Stimulated activated naive CD4-positive, alpha-beta T cell treated with Interleukin-2 at 50 U/mL for 16 hours (primary cell): ENCODE measurements at places on chromosomes 4 and X.
A peak's percentile ranks its signal among the peaks of the same experiment; 100 is the strongest.

GRCh38 chr4:163161536-163162205 lies 5.0 kb downstream of the NAF1 start:
- DNase-seq = no peak

DNA sequence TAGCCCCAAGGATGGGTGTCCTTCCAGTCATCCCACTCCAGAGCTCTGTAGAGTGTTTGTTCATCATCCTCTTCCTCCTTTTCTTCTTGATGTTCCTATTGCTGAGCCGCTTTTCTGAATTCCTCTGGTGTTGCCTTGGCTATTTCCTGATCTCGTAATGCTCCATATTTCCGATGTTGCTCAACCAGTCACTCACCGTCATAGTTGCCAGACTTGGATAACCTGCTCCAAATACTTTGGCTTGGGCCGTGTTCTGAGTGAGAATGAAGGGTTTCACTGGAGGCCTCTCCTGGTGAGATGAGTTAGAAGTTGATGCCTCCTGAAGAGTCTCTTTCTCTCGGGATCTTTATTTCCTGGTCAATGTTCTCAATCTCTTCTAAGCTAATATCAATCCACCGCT lies 27.8 kb upstream of the HNRNPD start:
- no peak for DNase-seq

DNA sequence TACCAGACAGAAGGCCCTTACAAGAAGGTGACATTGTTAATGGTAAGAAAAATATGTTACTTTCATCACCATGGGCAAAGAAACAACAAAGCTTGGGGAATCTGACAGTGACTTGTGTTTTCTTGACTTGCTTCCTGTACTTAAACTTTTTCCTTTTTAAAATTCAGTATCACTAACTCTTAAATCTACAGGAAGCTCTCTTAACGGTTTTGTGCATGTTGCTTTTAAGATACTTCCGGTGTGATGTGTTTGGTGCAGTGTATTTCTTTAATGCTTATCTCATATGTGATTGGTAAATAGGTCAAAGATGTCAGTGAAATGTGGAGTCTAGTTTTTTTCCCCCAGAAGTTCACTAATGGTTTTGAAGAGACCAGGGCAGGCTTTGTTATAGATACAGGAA lies 45.2 kb downstream of the ADH5 start:
- no peak for DNase-seq

- DNase-seq = no peak
Measured at GRCh38 chr4:166012129-166013030, 139.3 kb downstream of the TLL1 start.

GRCh38 chrX:136598631-136599030 lies 49.3 kb upstream of the CD40LG start:
- DNase-seq = peak; percentile 35

DNA sequence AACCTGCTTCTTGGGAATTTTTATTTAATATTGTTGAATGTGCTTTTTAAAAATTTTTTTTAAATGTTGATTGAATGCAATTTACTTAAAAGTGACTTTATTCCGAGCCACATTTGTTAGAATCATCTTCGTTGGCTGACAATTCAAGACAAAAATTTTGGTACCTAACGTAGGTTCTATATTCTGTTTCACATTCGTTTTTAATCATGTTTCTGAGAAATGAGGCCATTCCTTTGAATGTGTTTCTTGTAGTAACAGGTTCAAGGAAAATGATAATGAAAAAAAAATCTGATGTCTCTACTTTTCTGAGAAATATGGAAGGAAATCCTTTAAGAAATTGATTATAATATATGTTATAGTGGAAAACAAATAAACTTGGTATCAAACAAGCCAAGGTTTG lies 92.3 kb upstream of the DCLK2 start:
- no peak for DNase-seq

- no peak for DNase-seq
Measured at GRCh38 chrX:1086444-1087409, 125.7 kb downstream of the CRLF2 start.

DNA sequence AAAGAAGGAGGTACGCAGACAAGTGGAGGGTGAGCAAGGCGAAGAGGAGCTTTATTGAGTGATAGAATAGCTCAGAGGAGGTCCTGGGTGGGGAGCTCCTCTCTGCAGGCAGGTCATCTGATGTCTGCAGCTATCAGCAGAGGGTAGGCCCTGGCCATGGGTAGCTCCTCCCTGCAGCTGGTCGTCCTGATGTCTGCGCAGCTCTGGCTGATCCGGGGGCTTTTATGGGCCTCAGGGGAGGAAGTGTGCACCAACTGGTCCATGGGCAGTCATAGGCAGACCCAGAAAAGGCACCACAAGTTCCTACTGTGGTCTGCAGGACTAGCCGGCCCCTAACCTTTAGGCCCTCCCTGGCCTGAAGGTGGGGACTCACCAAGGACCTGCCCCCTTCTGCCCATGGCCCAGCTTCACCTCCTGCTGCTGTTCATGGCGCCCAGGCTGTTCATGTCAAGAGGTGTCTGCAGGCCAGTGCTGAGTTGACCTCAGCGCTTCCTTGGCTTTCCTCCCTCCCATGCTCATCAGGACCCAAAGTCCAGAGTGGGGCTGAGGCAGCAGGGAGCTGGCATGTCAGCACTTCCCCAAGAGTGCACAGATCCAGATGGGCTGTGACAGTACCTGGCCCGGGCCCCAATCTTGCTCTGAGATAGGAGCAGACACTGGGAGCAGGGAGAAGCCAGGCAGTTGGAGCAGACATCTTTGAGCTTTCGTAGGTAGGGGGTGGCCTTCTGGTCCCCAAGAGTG lies 46.1 kb downstream of the ARAP2 start:
- no peak for DNase-seq

- DNase-seq = no peak
Measured at GRCh38 chrX:43592597-43592996, 63.5 kb upstream of the MAOA start.

DNA sequence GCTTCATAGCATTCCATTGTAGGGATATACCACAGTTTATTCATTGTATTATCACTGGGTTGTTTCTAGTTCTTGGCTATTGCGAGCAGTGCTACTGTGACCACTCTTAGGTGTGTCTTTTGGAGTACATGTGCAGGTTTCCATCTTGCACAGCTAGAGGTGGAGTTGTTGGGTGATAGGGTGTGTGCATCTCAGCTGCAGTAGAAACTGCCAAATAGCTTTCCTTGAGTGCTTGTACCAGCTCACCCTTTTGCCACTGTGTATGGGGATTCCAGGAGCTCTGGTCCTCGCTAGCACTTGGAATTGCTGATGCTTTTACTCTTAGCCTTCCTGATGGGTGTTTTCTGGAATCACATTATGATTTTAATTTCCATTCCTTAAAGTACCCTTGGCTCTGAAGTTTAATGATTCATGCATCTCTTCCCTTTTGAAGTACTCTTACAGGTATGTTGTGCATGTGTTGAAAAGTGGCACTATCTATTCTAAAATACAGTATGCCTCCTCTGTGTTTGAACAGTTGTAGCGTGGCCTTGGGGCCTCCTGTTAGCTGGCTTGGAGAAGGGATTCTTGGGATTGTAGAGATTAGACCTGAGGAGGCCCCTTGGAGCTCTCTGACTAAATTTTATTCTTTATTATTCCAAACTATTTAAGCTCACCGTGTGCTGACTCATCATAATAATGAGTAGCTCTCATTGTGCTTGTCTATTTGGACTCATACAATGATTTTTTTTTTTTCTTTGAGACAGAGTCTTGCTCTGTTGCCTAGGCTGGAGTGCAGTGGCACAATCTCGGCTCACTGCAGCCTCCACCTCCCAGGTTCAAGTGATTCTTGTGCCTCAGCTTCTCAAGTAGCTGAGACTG lies 38.4 kb downstream of the HTT start:
- no peak for DNase-seq

GRCh38 chr4:110449947-110450346 lies 26.0 kb upstream of the ENPEP start:
- no peak for DNase-seq

DNA sequence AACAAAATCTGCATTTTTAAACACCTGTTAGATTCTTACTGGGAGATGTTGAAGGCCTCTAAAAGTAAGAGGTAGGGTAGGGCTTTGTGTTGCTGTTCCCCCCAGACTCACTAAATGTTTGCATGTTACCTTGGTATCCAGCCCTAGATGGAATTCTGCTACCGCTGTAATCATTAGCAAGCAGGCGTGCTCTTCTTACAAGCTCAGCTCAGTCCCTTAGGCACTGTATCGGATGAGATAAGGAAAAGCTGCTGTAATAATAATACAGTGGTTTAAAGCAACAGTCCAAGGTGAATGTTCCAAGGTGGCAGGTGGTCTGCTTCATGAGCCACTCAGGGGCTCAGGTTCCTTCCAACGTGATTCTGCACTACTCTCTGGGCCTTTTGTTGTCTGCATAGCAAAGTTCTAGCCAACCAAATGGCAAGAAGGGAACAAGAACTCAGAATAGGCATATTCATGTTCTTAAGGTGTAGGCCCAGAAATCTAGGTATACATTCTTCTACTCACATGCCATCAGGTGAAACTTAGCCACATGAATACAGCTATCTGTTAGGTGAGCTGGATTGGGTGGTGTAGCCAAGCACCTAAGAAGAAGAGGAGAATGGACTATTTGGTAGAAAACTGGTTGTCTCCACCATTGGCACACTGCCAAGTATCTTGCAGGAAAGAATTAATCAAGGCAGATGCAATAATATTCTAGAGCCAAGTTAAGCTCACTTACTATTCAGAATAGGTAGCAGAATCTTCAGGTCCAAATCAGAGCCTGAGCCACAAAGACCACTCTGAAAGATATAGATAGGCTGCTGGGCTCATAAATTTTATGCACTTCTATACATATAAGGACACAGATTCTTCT lies 46.0 kb downstream of the COQ2 start:
- DNase-seq = no peak

DNA sequence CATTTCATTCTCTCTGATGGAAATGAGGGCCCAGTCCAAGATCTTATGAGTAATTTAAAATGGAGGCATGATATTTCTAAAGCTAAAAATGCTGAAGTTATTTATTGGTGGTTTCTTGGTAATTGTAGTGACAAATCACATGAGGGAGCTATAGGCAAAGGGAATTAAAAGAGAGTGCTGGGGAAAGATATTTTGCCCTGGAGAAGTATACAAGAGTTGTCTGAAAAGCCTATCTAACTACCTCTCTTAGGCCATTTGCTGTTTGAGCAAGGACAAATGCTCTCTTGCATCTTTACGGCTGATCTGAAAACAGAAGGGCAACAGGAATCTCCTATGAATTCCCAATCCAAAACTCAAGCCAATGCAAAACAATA lies 89.4 kb downstream of the FMR1NB start:
- no peak for DNase-seq

GRCh38 chr4:129335276-129335675 lies 239.3 kb downstream of the C4orf33 start:
- no peak for DNase-seq

GRCh38 chrX:147351644-147352043 lies 537.1 kb upstream of the CXorf51A start:
- DNase-seq = no peak

DNA sequence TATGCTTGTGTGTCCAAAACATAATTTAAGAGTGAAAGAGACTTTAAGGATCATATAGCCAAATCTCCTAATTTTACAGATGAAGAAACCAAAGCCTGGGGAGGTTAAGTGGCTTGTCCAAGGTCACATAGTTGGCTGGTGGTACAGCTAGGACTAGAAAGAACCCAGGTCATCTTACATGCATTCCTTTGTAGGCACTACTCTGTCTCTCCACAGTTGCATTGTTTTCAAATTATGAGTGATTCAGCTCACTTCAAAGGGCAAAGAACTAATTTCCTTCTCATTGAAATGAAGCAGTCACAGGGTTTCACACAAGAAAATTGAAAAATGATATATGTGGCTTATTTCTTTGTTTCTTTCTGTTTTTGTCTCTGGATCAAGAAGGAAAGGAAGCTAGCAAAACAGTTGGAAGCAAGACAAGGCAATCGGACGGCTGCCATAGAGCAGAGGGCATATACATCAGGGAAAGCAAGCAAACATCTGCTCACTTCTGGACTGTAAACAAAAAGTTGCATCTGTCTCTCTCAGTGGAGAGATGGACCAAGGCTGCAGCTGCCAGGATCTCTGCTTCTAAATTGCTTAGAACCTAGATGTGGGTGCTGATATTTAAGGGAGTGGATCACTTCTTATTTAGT lies 107.5 kb upstream of the AMOT start:
- DNase-seq = no peak

DNA sequence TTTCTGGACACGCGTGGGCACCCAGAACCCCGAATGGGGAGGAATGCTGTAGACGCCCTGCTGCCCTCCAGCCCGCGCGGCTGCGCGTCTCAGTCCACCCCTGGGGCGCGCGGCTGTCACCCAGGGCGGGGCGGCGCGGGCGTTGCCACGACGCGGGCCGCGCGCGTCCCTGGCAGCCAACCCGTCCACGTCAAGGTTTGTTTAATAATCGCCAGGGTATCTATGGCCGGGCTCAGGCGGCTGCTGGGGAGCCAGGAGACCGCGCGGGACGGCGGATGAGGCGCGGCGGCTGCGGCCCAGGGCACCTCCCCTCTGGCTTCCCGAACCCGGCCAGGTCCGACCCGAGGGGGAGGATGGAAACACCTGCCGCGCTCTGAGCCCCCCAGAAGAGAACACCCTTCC lies at the start of gene SPATA18:
SPATA18 (plus strand) TSS at position 92 of the 402 bp plus-strand sequence. CDS start 401 bp downstream, outside the sequence.
- no peak for DNase-seq

DNA sequence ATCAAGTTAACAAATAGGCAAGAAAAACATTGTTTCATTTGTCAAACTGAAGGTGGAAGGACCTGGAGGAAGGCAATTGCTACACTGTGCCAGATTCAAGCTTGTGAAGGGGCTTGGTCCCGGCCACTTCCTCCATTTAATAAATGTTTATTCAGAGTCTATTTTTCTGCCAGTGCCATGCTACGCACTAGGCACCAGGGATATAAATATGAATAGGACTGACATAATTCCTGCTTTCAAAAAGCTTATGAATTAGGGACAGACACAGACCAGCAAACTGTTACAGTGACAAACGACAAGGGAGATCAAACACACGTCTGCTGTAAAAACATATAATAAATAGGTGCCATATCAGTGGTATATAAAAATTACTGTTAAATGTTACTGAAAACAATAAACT lies 571 bp downstream of the TLR6 start:
- DNase-seq = no peak

GRCh38 chr4:127219232-127219631 lies 413.5 kb upstream of the INTU start:
- DNase-seq = no peak

DNA sequence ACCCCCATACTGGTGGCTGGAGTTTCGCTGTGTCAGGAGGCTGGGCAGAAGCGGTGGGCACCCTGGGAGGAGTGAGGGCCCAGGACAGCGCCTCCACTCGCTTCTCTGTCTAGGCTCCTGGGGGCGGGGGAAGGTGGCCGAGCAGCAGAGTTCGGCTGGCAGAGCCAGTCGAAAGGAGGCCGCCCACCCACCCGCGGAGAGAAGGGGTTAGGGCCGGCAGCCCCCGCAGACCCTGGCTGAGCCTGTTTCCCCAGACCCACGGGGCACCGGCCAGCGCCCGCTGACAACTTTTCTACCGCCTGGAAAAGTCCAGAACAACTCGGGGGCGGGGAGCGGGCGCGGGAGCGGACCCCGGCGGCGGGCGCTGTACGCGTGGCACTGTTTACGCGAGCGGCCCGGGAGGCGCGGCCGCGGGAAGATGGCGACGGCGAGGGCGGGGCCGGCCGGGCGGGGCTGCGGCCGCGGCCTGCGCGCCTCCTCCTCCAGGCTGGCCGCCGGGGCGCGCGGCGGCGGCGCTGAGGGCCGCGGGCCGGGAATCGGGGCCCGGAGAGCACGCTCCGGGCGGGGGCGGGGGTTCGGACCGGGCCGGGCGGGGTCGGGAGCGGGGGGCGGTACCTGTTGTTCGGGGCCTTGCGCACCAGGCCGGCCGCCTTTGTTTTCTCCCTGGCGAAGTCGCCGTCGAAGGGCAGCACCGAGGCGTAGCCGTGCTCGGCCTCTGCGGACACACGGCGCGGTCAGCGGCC lies 628 bp downstream of the MXD4 start:
- DNase-seq = peak; percentile 41
